ENCODE measurements at places on chromosomes 12 and 14.
A peak's percentile ranks its signal among the peaks of the same experiment; 100 is the strongest.

- DNase-seq, result no peak
These were observed 4.7 kb downstream of the SYNE2 start for GRCh38 chr14:63857466-63858030.

GRCh38 chr12:117408161-117408791 is 46.9 kb upstream of the NOS1 start:
- DNase-seq, result peak; percentile 79

- no peak for DNase-seq
These were observed 101.6 kb downstream of the RMST start for GRCh38 chr12:97564236-97564635.

- DNase-seq, result no peak
These were observed 108.7 kb downstream of the BCAT1 start for GRCh38 chr12:24840046-24840800.

- no peak for DNase-seq
These were observed 22.4 kb downstream of the BRI3BP start for GRCh38 chr12:125015680-125016310.

DNA sequence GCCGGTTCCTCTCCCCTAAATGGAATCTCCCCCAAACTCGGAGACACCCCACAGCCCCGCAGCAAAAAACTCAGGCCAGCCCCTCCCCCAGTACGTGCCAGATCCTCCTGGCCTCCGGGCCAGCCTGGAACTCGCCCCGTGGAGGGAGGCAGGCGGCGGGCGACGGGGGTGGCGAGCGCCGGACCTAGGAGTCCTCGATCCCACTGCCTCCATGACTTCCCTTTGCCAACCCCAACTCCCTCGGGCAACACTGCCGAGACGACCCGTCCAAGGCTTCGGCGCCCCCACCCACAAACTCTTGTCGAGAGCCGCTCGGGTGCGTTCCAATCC is 400 bp downstream of the ADCY6 start:
- no peak for DNase-seq

DNA sequence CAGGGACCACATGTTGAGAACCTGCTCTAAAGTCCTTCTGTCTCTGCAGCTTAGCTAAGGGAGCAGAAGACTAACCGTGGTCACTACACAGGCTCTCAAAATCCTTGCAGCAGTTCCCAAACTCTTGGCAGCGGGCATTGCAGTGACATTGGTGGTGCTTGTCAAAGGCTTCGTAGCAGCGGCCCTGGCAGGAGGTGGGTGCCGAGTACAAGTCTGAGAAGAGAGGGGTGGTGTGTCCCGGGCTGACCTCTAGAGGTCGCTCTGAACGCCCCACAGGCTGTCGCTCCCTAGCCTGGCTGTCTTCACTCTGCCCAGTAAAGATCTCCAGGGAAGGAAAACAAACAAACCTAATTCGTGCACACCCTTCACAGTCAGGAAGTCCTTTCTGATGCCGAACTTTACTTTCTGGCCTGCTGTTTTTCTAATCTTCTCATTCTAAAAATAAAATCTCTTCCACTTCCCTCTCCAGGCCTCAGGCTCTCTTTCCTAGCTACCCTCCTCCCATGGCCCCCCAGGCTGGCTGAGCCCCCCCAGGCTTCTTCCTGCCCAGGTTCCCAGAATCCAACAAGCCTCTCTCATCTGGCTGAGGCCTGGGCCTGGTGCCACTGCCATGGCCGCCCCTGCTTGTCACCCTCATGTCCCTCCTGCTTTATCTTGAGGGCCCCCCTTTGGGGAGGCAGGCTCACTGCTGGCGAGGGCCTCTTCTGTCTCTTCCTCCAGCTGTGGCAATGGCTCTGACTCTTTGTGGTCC is 7.7 kb downstream of the ENDOU start:
- DNase-seq, result peak; percentile 79

- peak; percentile 27 for DNase-seq
These were observed 6.6 kb downstream of the PPHLN1 start for GRCh38 chr12:42332301-42333285.

- no peak for DNase-seq
These were observed 293.1 kb upstream of the FKBP4 start for GRCh38 chr12:2501464-2502191.

DNA sequence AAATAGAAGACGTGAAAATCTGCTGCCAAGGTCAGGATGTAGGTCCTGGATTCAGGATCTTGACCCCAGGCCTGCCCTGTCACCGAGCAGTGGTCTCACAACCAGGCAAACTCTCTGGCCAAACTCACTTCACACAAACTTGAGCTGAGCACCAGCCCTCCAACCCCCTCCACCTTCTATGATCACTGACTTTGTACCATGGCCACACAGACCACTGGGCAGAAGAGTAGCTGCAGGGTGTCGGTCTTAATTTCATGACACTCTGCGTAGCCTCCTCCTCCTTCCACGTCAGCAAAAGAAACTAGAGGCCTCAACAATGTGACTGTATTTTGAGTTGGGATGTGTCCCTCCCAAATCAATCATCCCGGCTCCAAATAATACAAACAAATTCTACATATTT is 7.2 kb upstream of the TBX3 start:
- no peak for DNase-seq

- DNase-seq, result no peak
These were observed 3.6 kb downstream of the L2HGDH start for GRCh38 chr14:50308363-50308915.

- no peak for DNase-seq
These were observed 39.4 kb downstream of the MVK start for GRCh38 chr12:109612975-109613502.

- no peak for DNase-seq
These were observed 29.5 kb downstream of the MYO1H start for GRCh38 chr12:109377139-109377685.

GRCh38 chr12:27966870-27967269 is 5.7 kb downstream of the PTHLH start:
- DNase-seq, result no peak

DNA sequence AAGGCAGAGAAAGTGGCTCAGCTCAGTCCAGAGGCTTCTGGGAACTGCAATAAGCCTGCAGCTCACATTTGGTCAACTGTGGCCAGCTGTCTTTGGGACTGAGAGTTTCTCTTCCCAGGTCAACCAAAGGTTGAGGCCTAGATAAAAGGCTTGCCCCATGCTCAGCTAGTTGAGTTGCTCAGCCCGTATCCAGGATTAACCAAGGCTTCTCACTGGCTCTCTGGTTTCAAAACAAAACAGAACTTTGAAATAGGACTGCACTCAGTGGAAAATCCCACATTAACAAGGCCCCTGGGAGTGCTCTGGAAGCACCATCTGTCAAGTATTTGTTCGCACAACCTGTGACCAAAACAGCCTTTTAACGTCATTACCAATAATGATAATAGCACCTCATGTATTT is 40.3 kb upstream of the NUAK1 start:
- DNase-seq, result no peak

DNA sequence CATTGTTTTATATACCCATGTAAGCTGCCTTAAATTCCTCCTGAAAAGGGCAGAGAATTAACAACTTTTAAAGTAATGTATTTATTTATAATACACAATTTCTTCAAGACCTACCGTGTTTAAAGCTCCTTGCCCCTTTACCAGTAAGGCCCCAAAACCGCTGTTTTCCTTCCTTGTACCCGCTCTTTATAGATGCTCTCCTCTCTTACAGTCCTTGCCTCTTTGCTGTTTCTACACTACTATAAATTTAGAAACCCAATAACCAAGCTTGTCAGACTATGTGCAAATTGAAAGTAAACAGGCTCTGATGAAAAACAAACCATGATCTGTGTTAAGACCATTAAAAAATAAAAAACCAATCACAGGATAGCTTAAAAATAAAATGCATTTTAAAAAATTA is 3.9 kb downstream of the MPHOSPH9 start:
- DNase-seq, result no peak

GRCh38 chr12:112939761-112940381 is 1.6 kb downstream of the OAS3 start:
- DNase-seq, result no peak

GRCh38 chr14:91835197-91835919 is 32.0 kb downstream of the TC2N start:
- DNase-seq, result no peak

GRCh38 chr14:44777584-44777983 is 184.2 kb downstream of the KLHL28 start:
- no peak for DNase-seq

DNA sequence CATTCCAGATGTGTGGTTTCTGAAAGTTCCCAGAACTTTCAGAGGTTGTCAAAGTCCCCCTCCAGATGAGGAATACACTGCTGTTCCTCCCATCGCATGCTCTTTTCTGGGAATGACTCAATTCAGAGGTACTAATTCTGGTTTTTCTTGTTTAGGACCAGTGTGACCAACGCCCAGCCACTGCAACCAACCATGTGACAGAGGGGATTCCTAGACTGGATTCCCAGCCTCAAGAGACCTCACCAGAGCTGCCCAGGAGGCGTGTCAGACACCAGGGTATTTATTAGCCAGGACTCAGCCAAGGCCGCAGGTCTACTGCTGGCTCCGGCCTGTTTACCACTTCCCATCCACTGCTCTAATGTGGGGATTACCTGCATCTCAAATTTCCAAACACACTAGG is 24.2 kb downstream of the TRAFD1 start:
- DNase-seq, result no peak

- peak; percentile 29 for DNase-seq
These were observed 58.5 kb downstream of the GPR135 start for GRCh38 chr14:59406454-59407245.

DNA sequence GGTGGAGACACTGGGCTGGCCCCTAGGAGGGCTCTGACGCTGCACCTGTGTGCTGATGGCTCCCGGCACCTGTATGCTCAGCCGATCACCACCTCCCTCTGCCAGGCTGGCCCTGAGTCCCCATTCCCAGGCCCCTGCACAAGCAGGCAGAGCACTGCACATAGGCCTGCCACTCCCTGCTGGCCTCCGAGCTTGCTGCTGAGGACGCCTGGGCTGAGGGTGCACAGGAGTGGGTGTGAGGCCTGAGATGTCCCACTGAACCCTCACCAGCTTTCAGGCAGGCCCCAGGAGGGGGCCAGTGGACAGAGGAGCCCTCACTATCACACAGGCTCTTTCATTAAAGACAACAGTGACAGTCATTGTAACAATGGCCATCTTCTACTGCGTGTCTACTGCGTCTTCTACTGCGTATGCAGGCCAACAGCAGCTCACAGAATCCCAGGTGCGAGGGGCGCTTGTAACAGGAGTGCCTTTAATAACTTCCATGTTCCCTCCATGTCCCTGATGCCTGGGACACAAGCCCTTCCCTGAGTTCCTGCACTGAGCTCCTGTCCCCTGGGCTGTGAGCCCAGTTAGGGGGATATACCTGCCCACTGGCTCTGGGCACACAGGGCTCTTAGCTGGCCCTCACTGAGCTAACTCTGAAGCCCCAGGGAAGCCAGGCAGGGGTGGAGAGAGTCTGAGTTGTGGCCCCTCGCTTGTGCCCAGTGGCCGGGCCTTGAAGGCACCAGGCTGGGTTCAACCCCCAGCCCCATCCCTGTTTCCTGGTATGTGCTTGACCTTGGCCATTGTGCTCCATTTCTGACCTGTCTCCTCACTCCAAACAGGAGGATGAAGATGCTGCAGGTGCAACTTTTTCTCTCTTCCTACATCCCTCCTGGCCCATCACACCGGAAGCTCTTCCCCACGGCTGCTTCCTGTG is 71.3 kb downstream of the PRIMA1 start:
- no peak for DNase-seq

DNA sequence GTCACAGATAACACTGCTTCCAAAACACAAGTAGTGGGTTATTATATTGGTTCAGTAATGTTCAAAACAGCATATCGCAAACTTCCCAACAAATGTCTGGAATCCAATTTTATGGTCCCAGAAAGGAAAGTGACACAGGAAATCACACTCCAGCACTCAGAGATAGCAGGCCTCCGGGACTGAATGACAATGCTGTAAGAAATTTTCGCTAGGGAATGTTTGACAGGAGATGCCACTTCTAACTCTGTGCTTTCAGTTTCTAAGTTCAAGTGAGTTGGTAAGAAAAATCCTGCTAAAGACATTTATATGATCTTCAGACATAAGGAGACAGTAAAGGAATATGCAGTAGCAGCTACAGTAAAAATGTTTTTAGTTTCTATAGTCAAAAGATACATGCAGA is 93.2 kb downstream of the SLC2A13 start:
- no peak for DNase-seq

GRCh38 chr12:43912859-43913258 is 77.0 kb downstream of the TMEM117 start:
- no peak for DNase-seq

GRCh38 chr14:104253901-104254353 is 115.5 kb downstream of the KIF26A start:
- DNase-seq, result no peak

- no peak for DNase-seq
These were observed 1.5 kb upstream of the BDKRB2 start for GRCh38 chr14:96203116-96203515.

- DNase-seq, result no peak
These were observed 14.9 kb downstream of the HOXC4 start for GRCh38 chr12:54068418-54069070.

GRCh38 chr12:33437598-33437997 is 2.0 kb downstream of the SYT10 start:
- no peak for DNase-seq

GRCh38 chr14:44609201-44609600 is 102.1 kb upstream of the FSCB start:
- no peak for DNase-seq

- no peak for DNase-seq
These were observed 22.7 kb downstream of the YY1 start for GRCh38 chr14:100261621-100262020.

- no peak for DNase-seq
These were observed 19.5 kb downstream of the ARL6IP4 start for GRCh38 chr12:122999986-123000420.

DNA sequence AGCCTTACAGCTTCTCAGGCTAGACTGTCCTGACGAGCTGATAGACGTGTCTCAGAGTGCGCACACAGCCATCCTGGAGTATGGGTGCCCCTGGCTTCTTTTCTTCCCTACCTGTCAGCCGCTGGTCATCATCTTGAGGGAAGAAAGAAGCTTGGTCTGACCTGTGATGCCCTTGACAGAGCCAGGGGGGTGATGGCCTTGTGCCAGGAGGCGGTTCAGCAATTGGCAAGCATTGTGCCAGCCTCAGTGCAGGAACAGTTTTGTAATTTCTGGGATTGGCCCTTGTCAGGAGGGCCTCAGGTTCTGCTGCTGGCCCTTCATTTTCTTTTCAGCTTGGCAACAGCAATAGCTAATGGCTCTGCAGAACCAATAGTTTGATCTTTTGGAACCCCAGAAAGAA is 80.1 kb downstream of the ADCK1 start:
- DNase-seq, result no peak

- DNase-seq, result no peak
These were observed 630.9 kb downstream of the DIO2 start for GRCh38 chr14:79580414-79580813.

DNA sequence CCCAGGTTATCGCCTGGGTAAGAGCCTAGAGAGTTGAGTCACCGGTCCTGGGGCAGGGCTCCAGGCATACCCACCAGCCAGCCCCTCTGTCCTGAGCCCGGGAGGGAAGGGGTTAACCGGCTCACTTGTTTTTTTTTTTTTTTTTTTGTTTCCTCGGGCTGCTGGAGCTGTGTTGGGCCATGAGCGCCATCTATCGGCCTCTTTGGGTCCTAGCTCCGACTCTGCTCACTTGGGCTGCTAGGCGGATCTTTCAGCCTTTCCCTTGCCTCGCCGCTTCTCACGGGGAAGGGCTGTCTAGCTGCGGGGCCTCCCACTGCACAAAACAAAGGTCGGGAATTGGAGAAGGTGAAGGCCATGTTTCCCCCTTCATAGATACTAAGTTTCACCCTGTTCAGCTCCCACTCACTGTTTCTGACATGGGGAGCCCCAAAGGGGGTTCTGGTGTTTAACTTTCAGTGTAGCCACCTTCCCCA is 2.8 kb upstream of the SMUG1 start:
- DNase-seq, result peak; percentile 78

GRCh38 chr12:49720214-49720613 is 13.0 kb upstream of the FMNL3 start:
- DNase-seq, result no peak

GRCh38 chr12:111233786-111234185 is 135.1 kb downstream of the PHETA1 start:
- no peak for DNase-seq

All from right lung (tissue), 10 donors.